ENCODE measurements at places on chromosomes 1 and 21.

DNA sequence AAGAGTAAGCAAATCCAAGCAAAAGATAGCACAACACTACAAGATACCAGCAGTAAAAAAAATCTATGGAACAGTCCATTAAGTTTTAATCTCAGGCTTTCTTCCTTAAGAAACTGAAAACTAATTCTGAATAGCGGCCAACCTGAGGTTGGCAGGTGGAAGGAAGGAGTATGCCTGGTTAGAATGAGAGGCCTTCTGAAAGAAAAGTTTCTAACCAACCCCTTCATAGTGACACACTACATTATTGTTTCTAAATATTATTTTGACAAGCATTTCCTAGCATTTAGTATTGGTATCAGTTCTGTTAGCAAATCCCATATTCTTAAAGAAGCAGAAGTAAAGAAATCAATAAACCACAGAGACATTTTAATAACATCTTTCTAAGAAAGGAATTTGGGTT is 205.7 kb upstream of the PTBP2 start:
- no peak for DNase-seq

DNA sequence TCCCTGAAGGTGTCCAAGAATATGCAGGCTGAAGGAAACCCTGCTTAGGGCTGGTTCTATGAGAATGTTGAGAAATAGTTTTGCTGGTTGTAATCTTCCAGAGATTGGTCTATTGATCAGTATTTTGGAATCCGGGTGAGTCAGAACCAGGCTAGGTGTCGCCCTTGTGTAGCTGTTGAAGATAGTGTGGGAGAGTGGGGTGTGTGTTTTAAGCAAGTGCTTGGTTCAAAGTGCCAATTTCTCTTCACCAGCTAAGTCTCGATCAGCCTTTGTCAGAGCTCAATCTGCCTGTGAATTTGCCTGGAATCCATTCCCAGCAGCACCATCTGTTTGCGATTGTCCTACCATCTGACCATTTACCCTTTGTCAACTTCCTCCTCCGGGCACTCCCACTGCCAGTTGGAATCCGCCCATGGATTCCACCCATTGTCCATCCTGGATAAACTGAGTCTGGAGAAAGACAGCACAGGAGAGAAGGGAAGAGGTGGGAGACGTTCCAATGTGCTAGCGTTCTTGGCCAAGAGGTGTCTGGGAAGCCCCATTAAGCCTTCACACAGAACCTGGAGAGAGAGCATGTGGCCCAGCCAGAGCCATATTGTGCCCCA is 59.4 kb upstream of the CYP2J2 start:
- DNase-seq: no peak

DNA sequence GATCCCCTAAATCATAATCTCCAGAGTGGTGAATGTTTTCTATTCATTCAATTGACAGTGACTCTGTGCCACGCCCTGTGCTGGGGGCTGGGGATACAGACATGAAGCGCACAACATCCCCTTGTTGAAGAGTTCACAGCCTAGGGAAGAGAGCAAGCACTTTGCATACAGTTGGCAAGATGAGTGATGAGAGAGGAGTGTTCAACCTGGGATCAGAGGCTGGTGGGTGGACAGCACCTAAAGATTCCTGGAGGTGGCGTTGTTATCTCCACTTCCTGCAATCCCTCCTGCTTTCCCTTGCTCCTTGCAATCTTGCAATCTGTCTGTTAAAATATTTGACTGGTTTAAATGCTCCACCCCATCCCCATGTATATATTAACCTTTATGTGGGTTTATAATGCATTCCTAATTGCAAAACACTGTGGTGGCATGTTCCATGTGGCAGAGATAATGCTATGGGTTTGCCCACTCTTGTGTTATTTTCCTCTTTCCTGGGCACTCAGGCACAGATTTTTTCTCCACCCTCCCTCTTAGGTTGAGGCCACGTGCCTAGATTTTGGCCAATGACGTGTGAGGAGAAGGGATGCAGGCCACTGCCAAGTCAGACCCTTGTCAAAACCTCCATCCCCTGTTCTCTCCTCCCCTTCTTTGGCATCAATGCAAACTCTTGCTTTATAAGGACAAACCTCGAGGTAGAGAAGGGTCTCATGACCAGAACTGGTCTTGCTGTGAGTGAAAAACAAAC is 36.2 kb upstream of the GADD45A start:
- DNase-seq: no peak

DNA sequence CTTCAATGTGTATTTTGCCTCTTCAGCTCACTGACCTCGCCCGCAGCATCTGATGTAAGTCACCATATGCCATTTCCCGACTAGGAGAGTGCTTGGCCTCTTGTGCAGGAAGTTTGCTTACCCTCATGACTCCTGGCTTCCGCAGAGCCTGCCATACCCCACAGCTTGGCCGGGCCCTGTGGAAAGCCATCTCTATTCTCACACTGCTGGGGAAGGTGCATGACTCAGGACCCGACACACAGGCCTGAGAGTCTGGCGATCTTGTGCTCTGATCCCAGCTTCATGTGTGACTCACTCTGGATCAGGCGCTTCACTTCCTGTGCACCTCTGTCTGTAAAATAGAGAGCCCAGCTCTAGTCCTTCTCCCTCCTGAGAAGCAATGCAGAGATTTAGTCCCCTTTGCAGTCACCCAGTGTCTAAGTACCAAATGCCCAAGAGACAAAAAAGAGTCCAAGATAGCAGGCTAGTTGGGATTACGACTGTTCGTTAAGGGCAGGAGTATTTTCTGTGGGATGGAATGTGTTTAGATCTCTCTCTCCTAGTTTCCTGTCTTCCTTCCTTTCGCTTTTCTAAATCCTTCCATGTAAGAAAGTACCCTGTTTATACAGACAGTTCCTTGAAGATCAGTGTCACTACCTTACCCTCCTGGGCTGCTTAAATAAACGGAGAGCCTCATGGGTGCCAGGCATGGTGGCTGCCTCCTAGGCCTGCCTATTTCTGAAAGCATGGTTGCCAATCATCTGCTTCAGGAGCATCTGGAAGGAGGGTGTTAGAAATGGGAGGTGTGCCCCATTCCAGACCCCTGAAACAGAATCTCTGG is 62.8 kb upstream of the KIF26B start:
- DNase-seq: peak; percentile 26

- DNase-seq: no peak
Measured at GRCh38 chr1:77484926-77485325, 197.5 kb downstream of the ZZZ3 start.

DNA sequence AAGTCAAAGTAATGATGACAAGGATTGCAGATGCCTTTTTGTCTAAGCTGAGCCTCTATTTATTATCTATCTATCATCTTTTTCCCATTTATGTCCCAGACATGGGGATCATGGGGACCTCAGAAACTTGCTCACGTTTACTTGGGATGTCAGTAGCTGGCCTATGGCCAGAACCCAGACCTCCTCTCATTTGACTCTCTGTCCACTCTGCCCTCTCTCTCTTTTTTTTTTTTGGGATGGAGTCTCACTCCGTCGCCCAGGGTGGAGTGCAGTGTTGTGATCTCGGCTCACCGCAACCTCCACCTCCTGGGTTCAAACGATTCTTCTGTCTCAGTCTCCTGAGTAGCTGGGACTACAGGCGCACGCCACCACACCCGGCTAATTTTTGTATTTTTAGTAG is 3.7 kb upstream of the ID3 start:
- DNase-seq: no peak

DNA sequence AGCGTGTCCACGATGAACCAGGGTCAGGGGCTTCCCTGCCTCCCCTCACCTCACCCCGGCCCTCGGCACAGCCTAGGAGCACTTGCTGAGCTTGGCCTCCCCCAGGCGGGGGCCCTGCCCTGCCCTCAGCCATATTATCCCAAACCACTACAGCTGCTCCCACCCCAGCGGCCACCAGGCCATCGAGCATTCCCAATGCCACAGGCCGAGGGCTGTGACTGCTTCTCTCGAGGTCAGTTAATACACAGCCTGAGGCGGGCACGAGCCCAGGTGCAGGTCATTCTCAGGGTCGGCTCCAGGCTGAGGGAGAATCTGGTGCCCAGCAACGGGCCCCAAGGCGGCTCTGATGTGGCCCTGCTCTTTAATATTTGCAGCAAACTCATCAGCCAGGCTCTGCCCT is 8.4 kb upstream of the GPR153 start:
- DNase-seq: no peak

- DNase-seq: no peak
Measured at GRCh38 chr1:193437785-193438184, 251.4 kb upstream of the B3GALT2 start.

GRCh38 chr1:155570593-155570990 is 8.0 kb upstream of the ASH1L start:
- no peak for DNase-seq

GRCh38 chr1:242525360-242525722 is 844 bp upstream of the PLD5 start:
- no peak for DNase-seq

GRCh38 chr21:42103843-42104242 is 32.7 kb downstream of the UMODL1 start:
- no peak for DNase-seq
